ENCODE measurements at places on chromosomes 3 and 15.

DNA sequence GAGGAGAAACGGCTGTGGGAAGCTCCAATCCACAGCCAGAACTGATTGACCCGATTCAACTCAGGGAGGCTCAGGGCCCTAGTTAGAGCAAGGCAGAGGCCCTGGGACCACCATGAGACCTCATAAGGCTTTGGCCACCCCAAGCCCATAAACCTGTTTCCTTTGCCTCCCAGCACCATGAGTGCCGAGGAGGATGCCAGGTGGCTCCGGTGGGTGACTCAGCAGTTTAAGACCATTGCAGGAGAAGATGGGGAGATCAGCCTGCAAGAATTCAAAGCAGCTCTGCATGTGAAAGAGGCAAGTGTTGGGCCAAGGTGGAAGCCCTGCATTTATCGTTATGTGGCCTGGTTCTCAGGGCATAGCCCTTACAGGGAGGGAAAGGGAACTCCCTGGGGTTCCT lies 11.9 kb downstream of the NOX5 start:
- DNase-seq, result no peak

GRCh38 chr3:149390772-149391212 lies 13.3 kb upstream of the TM4SF1 start:
- no peak for DNase-seq

- DNase-seq, result no peak
Measured at GRCh38 chr3:127366383-127366782, 78.5 kb upstream of the PRR20G start.

- DNase-seq, result no peak
Measured at GRCh38 chr3:14305324-14305723, 97.1 kb upstream of the SLC6A6 start.

- DNase-seq, result no peak
Measured at GRCh38 chr15:59741274-59741906, 52.3 kb upstream of the BNIP2 start.

DNA sequence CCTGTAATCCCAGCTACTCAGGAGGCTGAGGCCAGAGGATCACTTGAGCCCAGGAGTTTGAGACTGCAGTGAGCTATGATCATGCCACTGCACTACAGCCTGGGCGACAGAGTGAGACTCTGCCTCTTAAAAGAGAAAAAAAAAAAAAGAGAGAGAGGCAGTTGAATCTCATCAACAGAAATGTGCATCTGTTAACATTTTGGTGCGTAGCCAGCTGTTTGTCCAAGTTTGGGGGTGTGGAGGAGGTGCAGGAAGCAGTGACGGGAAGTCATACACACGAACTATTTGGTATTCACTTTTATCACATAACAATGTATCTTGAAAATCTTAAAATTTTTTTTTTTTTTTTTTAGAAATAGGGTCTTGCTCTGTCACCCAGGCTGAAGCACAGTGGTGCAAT lies 18.2 kb upstream of the CEMIP start:
- no peak for DNase-seq

GRCh38 chr3:42501321-42501680 lies 1.1 kb upstream of the VIPR1 start:
- no peak for DNase-seq

DNA sequence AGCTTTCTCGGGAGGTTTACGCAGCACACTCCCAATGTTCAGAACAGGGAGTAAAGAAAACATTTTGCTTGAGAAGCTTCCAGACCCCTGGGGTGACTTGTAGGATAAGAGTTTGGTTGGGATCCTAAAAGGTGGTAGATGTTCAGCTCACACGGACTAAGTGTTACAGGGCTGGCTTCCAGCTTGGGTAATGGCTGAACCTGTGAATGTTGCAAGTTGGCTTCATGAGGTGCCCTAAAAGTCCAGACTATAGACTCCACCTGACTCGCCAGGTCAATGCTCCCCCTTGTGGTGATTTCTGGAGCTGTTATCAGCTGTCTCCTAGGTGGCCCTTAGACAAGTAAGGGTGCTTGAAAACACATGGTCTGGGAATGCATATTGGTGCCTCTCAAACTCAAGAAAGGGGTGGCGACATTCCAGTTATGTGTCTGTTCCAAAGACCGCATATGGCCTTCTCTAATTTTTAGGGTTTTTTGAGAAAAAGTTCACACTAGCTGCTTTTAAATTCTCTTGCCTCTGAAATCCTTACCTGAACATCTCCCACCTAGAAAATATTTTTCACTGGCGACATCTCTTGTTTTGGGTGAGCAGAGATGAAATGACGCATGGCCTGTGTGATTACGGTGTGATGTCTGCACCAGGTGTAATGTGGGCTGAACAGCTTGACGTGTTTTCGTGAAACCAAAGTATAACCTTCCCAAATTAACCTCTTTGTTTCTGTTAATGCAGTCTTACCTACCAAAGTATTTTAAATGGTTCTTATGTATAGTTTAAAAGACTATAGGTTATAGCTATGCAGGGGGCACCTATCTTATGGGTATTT lies 175.7 kb upstream of the KBTBD8 start:
- peak; percentile 51 for DNase-seq

DNA sequence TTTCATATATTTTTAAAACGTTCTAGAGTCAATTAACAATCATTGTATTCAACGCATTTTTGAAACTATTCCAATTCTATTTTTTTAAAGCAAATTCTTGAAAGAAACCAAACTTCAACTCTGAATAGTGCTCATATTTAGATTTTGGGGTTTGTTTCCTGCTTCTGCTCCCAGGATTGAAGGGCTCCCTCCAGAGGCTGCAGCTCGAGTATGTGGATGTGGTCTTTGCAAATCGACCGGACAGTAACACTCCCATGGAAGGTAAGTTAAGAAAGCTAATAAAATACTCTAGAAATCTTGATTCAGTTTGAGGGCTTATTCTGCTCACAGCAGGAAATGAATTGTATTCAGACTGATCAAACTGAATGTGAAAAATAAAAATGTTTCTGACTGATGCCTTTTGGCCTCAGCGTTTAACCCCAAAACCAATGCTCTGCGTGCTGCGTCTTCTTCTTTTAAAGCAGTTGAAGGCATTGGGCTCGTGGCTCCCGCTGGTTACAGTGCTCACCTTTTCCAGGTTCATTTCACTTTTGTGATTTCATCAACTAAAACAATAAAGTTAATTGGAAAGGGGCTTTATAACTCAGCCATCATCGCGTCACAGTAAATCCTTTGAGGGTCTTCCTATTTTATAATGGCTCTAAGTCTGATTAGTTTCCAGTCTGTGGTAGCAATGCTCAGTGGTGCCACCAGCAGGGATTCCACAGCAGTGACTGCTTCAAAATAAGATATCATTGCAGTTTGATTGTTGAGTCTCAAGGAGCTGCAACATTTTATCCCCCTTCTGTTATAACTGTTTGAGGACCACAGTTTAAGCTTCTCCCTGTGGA lies 80.1 kb downstream of the SSR3 start:
- no peak for DNase-seq

GRCh38 chr3:61944726-61945125 lies 383.4 kb downstream of the PTPRG start:
- no peak for DNase-seq

GRCh38 chr15:95025924-95026728 lies 794.8 kb downstream of the MCTP2 start:
- peak; percentile 7 for DNase-seq

- DNase-seq, result no peak
Measured at GRCh38 chr15:58994906-58995453, 7.5 kb downstream of the RNF111 start.

DNA sequence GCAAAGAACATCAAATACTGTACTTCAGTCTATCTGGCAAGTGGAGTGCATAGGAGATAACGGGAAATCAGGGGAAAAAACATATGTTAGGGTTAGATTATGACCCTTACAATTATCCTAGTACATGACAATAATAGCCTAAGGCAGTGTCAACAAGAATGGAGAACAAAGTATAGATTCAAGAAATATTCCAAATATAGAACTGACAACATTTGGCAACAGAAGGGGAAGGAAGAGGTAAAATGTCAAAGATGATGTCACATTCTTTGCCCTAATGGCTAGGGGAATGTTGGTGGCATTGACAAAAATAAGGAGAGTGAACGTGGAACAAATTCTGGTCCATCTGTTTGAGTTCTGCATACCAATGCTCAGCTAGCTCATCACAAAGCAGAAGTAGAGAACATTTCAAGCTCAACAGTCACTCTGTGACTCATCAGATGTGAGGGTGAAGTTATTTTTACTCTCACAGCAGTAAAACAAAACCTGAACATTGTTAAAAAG lies 15.5 kb upstream of the ATP8B4 start:
- peak; percentile 25 for DNase-seq

- no peak for DNase-seq
Measured at GRCh38 chr15:33068007-33068481, 126.5 kb downstream of the FMN1 start.

DNA sequence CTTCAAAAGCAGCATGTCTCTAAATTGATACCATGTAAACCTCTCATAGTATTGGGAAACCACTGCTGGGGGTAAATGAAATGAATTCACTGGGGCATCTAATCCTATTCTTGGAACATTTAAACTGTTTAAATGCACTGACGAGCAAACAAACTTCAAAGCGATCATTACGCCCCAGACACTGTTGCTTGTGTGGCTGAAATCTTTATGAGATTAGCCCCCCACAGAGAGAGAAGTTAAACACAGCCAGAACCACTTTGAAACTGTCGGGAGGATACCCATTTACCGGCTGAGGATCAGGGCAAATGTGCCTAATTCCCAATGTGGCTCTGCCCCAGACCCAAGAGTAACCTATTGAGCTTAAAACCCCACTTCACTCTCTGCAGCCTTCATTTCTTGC lies 308.4 kb upstream of the CDIN1 start:
- no peak for DNase-seq

DNA sequence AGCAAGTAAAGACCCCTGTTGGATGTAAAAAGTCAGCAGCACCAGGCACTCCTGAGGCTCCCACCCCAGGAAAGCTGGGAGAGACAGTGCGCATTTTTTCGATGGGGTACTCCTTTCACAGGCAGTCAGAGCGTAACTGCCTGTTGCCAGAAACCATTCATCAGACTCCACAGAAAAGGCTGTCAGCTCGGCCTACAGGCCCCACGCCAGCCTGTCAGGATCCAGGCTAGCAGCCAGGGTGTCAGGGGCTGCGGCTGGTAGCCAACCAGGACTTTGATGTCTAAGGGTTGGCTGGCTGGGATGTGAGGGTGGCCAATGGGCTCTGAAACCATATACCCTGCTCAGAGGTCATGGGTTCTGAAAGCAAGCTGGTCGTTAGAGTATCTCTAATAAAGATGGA lies 164.5 kb downstream of the WNT5A start:
- DNase-seq, result no peak

DNA sequence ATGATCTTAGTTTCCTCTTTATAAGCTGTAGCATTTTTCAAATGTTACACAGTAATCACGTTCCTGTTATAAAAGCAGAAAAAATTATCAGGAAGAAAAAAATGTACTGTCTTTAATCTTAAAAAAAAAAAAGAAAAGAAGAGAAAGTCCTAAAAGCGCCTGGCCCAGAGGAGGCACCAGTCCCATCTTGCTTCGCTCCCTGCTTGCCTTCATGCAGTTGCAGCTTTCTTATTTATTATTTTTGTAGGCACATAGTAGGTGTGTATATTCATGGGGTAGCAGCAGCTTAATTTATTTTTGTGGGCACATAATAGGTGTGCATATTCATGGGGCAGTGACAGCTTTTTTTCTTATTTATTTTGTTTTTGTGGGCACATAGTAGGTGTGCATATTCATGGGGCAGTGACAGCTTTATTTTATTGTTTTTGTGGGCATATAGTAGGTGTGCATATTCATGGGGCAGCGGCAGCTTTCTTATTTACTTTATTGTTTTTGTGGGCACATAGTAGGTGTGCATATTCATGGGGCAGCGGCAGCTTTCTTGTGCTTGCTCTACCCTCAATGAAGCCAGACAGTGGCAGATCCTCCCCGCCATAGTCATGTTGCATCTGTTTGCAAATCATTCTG lies 5.5 kb upstream of the EHD4 start:
- no peak for DNase-seq

GRCh38 chr15:56207092-56207491 lies 36.6 kb downstream of the RFX7 start:
- no peak for DNase-seq

DNA sequence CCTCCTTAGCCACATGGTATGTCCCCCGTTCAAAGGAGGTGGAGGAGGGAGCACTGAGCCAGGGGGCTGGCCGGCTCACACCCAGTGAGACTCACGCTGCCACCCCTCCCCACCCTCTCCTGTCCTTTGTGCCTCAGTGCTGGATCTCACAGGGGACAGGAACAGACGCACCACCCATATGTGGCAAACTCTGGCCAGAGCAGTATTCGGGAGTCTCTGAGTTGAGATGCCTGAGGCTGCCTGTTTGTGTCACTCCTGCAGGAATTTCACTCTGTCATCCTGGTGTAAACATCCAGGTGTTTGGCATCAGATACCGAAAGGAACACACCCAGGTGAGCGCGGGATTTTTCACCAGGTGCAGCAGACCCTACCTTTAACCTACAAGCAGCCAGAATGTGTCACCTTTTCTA lies 25.7 kb downstream of the RGMA start:
- no peak for DNase-seq

- peak; percentile 58 for DNase-seq
Measured at GRCh38 chr3:108124337-108125152, 33.7 kb upstream of the CD47 start.

DNA sequence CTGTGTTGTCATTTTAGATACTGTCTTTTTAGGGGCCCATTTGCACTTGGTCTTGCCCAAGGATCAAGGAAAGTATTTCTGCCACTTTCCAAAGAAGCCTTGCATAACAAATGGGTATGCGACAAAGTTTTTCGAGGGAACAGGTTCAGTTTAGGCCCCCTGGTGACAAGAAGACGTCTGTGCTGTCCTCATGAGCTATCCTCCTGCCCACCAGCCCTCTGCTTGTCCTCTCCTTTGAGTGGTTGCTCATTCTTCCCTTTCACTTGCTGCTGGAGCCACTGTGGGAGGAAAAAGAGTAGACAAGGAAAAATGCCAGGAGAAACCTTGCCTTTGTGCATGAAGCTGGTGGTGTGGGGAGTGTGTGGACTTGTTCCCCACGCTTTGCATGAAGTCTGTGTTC lies 171.9 kb downstream of the CACNA2D3 start:
- DNase-seq, result no peak

GRCh38 chr3:189630767-189631372 lies 319 bp upstream of the TP63 start:
- peak; percentile 19 for DNase-seq

GRCh38 chr3:186775999-186776398 lies 7.4 kb upstream of the EIF4A2 start:
- no peak for DNase-seq

GRCh38 chr3:128392021-128392420 lies 74.7 kb downstream of the DNAJB8 start:
- no peak for DNase-seq

GRCh38 chr15:78131295-78132061 lies at the start of gene CIB2:
CIB2 (minus strand) TSS chr15:78131445; CDS start chr15:78131215, 230 bp downstream.
- DNase-seq, result peak; percentile 96
